ENCODE measurements at places on chromosomes 3 and 15.
A peak's percentile ranks its signal among the peaks of the same experiment; 100 is the strongest.

GRCh38 chr3:152443212-152444023, 174.7 kb downstream of the MBNL1 start:
- no peak for DNase-seq

- DNase-seq = no peak
Measured at GRCh38 chr15:25846377-25846776, 16.8 kb downstream of the ATP10A start.

- peak; percentile 44 for DNase-seq
Measured at GRCh38 chr3:9884555-9885165, 4.6 kb upstream of the CIDEC start.

- DNase-seq = no peak
Measured at GRCh38 chr3:158802409-158803268, 785 bp downstream of the MFSD1 start.
